ENCODE measurements at places on chromosomes 7 and 10.

- no peak for DNase-seq
Observed at GRCh38 chr7:5463031-5463430, 39.4 kb upstream of the TNRC18 start.

- no peak for DNase-seq
Observed at GRCh38 chr7:28493477-28493876, 81.2 kb downstream of the CREB5 start.

DNA sequence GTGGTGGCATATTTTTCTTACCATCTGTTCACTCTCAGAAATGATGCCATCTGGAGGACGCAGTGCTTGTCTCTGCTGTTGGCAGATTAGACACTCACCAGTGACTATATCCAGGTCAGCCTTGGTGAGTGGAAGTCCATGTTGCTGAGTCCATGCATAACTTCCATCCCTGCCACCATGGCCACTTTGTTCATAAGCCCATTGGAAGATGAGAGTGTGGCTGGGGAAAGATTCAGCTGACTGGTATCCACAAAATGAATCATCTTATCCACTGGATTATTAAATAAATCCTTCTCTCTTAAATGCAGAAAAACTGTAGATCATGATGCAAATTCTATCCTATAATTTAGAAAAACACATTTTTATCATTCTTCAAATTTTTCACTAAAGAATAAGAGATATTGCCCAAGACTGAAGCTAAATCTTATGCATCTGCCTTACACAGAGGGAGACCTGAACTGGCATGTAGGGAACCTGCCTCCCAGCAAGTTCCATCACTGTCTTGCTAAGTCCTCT is 726.9 kb downstream of the TNS3 start:
- no peak for DNase-seq

DNA sequence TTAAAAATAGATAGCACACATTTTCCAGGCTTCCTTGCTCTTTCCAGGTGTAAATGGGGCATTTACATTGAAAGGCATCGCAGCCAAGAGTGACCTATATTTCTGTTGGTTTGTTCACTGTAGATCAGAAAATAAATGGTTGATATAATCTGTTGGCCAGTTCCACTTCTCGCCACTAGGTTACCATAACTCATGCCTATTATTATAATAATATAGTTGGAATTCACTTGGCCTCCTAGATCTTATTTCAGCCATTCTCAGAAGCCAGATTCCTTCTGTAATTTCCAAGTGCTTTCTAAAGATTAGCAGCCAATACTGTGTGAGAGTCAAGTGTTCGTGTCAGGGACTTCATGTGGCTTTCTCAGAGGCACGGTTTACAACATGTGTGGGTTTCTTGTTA is 179.5 kb downstream of the DNAH11 start:
- no peak for DNase-seq

DNA sequence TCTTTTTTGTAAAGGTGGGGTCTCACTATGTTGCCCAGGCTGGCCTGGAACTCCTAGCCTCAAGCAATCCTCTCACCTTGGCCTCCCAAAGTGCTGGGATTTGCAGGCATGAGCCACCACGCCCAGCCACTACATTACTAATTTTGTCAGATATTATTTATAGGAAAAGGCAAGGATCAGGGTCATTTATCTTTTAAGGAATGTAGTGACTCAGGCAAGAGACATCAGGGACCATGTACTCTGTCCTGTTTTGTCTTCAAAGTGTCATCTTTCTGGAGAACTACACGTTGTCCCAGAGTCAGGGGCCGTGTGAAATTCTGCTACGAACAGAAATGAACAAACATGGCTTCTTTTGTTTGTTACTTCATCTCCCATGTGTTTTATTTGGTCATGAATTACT is 105.3 kb downstream of the NPTX2 start:
- no peak for DNase-seq

DNA sequence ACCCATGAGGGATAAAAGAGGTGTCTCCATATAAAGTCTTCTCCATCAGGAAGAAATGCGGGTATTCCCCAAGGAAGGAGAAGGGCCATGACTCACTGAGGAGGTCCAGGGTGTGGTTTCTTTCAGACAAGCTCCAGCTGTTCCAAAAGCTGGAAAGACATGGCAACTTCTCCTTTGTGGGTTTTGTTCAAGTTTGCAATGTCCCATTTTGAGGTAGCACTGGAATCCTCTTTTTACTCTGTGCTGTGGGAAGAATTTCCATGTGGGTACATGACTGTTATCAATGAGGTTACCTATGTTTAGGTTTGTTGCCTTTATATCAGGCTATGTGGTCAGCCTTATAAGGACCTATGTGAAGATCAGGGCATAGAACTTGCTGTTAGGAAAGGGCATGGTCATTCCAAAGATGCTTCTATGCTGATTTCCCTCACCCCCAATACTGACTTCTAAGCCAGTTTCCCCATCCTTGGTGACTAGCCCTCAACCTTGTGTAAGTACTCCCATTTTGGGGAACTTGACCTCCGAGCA is 697.5 kb downstream of the INHBA start:
- DNase-seq, result no peak

DNA sequence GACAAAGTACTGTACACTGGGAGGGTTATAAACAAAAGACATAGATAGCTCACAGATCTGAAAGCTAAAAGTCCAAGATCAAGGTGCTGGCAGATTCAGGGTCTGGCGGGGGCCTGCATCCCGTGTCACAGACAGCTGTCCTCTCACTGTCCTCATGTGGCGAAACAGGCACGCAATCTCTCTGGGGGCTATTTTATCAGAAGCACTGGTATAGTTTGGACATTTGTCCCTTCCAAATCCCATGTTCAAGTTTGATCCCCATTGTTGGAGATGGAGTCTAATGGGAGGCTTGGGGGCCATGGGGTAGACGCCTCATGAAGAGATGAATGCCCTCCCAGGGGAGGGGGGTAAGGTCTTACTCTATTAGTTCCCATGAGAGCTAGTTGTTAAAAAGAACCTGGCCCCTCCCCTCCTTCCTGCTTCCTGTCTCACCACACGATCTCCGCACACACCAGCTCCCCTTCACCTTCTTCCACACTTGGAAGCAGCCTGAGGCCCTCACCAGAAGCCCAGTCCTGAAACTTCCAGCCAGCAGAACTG is 72.5 kb upstream of the UCN3 start:
- DNase-seq, result no peak

DNA sequence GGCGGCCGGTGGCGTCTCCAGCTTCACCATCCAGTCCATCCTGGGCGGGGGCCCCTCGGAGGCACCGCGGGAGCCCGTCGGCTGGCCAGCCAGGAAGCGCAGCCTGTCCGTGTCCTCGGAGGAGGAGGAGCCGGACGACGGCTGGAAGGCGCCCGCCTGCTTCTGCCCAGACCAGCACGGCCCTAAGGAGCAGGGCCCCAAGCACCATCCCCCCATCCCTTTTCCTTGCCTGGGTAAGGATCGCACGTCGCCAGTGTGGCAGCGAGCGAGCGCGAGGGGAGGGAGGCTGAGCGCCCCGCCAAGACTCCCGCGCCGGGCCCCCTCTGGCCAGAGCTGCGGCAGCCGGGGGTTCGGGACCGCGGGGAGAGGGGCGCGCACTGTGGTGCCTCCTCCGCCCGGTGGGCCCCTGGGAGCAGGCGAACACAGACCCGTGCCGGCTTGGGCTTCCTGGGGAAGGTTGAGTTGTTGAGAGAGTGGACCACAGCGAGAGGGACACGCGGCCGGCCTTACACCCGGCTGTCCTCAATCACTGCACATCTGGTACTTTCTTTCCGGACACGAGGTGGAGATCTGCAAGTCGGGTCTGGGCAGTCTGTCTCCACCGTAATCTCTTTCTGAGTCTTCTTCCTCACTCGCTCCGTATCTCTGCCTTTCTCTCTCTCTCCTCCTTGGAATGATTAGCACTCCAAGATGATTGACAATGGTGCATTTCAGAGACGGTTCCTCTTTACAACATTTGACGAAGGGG is 652 bp downstream of the HMX2 start:
- no peak for DNase-seq

- DNase-seq, result no peak
Observed at GRCh38 chr10:80612261-80612660, 74.6 kb downstream of the SH2D4B start.

- DNase-seq, result no peak
Observed at GRCh38 chr10:49606981-49607535, 3.1 kb upstream of the SLC18A3 start.

GRCh38 chr7:2952316-2952715 is 91.4 kb downstream of the CARD11 start:
- DNase-seq, result no peak

DNA sequence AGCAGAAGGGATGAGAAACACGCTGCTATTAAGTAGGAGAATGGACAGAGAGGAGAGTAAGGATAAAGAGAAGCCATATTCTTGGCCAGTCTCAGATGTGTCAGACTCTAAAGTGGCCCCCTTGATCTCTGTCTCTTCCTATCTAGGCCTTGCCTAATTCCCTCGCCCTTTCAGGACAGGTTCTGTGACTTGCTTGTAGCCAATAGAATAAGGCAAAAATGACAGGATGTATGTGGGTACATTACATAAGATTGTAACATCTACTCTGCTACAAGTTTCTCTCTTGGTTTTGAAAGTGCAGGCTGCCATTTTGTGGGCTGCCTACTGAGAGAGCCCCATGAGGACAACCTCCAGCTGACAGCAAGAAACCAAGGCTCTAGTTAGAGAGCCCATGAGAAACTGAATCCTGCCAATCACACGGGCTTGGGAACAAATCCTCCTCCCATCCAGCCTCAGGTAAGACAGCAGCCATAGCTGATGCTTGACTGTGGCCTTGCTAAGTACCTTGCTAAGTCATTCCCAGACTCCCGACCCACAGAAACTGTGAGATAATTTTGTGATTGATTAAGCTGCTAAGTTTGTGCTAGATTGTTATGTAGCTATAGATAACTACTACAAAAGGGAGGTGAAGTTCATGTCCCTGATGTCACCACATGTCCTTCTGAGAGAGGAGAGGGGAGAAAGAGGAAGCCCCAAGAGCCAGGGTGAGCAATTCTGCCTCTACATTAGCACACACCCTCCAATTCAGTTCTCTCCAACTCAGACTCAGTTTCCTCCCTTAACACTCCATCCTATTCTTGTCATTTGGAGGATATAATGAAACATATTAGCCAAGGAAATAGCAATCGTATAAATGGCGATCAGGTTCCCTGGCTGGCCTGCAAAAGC is 185.5 kb downstream of the SGMS1 start:
- no peak for DNase-seq

GRCh38 chr7:47357863-47358262 is 224.0 kb downstream of the TNS3 start:
- no peak for DNase-seq

DNA sequence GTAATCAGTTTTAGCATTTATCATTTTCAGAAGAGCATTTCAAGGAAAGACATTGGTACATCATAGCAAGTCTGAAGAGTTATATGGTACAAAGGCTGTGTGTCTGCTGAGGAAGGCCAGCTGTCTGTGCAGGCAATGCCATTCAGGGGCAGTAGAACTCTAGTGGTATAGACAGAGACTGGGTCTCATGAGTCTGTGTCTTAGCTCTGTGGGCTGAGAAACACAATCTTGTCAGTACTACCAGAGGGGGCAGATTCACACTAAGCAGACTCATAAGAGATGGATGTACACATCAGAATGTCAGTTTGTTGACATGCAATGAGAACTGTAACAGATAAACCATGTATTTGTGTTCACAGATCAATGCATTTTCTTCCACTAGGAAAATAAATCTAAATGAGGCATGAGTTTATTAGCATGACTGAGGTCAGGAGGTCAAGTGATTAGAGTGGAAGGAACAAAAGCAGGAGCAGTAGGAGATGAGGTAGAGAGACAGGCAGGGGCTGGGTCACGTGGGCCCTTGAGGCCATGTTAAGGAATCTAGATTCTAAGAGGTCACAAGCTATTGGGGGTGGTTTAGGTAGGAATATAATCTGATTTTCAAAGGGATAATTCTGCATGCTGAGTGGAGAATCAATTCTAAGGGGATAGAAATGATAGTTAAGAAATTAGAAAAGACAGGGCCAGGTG is 7.5 kb upstream of the GGCT start:
- DNase-seq, result no peak

GRCh38 chr7:110522061-110522760 is 568.7 kb upstream of the LRRN3 start:
- DNase-seq, result no peak

DNA sequence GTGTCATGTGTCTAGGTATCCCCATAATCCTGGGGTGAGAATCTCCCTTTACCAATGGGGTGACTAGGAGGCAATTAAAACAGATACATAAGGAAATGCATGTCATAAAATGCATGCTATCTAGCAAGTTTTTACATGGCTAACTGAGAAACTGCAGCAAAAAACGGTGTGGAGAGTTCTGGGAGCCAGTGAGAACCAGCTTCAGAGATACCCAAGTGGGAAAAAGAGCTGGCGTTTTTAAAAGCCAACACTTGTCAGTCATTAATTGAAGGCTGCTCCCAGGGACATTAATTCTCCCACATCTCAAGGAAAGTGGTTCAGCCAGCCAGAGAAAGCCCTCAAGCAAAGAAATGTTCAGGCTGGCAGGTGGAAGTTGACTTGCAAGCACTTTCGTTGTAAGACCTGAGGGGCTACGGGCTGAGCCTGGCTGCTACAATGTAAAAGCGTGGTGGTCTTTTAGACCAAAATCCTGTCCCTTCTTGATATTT is 28.1 kb downstream of the ST8SIA6 start:
- no peak for DNase-seq

- DNase-seq, result no peak
Observed at GRCh38 chr7:103879928-103880600, 109.4 kb downstream of the RELN start.

DNA sequence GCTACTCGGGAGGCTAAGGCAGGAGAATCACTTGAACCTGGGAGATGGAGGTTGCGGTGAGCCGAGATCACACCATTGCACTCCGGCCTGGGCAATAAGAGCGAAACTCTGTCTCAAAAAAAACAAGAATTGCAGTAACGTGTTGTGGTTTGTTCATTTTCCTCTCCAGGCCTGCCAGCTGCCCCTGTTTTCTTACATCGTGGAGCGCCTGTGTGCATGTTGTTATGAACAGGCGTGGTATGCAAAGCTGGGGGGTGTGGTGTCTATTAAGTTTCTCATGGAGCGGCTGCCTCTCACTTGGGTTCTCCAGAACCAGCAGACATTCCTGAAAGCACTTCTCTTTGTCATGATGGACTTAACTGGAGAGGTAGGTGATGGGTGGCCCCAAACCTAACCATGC is 52.1 kb downstream of the TRRAP start:
- DNase-seq, result no peak

DNA sequence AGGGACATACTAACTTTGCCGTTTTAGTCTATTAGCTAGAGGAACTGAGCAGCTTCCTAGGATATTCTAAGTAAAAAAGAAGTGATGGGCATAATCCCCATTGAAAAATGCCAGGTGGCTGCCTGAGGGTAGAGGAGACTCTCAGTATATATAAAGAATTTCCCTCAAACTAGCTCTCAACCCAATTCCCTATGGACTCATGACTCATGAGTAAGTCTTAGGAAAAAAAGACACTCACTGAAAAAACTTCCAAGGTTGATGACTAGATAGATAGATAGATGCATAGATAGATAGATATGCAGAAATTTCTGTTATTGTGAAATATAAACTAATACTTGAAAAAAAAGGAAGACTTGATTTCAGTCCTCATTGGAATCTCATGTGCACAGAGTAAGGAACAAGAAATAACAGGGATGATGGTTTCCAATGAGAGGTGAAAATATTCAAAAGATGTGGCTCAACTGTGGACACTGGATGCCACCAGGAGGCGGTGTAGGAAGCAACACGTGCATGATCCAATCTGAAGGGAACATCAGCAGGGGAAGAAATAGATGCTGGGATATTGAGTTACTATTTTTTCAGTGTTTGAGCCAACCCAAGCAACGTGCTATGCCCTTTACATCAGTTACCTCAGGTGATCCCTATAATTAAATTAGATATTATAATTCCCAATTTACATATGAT is 711.0 kb upstream of the LRRTM3 start:
- DNase-seq, result no peak
